Activated naive CD4-positive, alpha-beta T cell treated with anti-CD3 and anti-CD28 coated beads, Interleukin-2, amount 50 U/mL, for 72 hours (primary cell): ENCODE measurements at places on chromosomes 1 and 21.

DNA sequence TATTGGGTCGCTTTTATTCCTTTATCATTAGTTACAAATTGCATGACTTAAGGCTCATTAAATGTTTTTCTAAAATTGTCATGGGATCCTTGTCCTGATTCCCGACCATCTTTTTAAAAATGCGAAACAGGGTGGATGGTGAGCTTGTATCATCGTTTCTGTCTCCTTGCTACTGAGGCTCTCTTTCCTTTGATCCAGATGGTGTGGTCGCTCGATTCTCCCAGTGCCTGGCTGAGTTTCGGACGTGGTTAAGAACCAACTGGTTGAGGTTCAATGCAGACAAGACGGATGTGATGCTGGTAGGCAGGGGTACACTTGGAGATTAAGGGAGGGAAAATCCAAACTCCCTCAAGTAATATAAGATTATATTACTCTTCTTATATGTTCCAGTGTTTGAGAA lies 1.2 kb downstream of the MIER1 start:
- DNase-seq, result no peak

- no peak for DNase-seq
Observed at GRCh38 chr1:66938613-66939012, 13.8 kb downstream of the MIER1 start.

DNA sequence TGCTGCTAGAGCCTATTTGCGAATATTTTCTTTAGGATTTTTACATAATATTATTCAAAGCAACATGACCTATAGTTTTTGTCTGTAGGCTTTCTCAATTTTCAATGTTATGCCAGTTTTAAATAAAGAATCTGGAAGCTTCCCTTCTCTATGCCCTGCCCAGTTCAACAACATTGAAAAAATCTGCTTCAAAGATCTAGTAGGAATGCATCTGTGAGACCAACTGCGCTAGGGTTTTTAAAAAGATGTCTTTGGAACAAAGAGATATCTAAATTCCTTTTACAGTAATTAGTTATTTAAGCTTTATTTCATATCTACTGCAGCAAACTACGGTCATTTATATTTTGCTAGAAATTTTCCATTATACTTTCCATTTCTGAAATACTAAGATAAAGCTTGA lies 25.7 kb downstream of the HEATR1 start:
- no peak for DNase-seq

DNA sequence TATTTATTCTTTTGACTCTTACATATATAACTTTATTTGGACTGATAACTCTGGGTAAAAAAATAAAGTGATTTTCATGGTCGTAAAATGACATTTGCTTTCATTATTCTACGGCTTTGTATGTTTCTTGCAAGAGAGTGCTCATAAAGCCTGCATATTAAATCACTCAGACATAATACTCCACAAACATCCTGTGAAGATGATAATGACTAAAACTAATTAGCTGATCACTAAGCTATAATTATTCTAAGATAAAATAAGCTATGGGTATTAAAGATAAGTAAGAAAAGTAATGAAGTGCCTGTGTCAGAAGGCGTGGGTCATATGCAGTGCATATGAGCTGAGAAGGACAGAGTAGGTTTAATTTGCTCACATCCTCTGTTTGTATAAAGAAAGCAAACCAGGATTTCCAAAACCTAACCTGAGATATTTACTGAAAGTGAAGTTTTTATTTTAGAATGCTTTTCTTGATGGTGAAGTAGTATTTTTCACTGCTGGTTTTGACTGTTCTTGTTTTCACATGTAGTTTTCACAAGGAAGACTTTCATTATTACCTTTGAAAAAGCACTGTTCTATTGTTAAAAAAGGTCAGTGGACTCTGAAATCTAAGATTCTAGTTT lies 278.8 kb downstream of the AMY1C start:
- DNase-seq, result no peak

DNA sequence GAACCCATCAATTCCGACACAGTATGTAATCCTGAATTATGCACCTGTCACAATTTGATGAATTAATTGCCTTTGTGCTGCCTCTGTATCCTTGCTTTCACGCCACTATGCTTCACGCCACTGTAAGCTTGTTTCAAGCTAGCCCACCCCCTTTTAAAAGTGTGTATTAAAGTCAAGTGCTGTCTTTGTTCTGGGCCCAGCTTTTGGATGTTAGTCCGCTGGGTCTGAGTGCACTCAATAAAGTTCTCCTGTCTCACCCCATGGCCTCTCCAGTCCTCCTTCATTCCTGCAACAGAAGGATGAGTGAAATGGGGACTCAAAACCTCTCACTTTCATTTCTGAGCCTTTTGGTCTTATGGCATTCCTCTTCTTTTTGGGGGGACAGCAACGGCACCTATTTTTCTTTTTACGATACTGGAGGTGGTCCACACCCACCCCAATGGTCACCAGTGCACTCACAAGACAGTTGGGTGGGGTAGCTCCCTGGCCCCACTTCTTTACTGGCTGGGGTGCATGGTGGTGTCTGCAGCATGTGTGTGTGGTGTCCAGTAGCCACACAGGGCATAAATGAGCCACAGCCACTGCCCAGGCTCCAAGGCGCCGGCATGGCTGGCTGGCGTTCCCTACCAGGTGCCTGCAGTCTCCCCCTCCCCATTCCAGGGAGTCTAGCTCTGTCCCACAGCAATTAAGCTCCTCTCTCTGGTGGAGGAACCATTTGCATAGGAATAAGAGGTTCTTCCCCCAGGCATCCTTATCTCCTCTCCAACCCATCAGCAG lies 1.8 kb downstream of the THEM4 start:
- peak; percentile 50 for DNase-seq

DNA sequence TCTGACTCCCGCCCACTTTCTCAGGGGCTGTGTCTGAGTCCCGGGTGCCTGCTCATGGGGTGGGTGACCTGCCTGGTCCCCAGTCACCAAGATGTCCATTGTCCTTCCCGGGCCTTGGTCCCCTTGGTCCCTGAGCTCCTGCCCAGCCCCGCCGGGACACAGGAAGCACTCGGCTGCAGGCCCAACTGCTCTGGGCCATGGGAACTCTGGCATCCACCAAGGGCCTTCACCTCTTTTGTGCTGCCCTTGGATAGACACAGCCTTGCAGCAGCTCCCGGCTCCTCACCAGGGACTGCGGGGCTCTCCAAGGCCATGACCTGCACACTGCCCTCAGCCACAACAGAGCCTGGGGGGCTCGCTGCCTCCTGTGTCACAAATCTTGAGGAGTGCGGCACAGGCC lies 22.1 kb upstream of the MX1 start:
- no peak for DNase-seq

- peak; percentile 51 for DNase-seq
Observed at GRCh38 chr1:9600861-9601834, 12.4 kb downstream of the TMEM201 start.

DNA sequence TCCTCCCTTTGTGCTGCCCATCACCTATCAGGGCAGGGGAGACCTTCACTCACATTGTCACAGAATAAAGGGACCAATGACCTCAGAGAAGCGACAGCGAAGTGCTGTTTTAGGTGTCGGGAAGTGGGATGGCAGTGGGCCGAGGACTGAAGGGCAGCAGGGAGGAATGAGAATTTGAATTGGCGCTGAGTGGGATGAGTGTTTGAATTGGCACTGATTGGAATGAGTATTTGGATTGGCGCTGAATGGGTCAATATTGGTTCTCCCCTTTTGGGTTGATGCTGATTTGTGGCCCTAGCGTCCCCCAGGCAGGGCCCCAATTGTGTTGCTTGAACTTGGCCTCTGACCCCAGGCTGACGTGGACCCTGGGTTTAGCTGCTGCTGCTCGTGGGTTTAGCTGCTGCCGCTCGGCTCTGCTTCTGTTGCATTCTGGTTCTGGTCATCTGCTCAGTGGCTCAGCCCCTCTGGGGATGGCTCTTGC lies 12.4 kb upstream of the UMODL1 start:
- DNase-seq, result no peak

- DNase-seq, result no peak
Observed at GRCh38 chr1:17926906-17927305, 171.8 kb downstream of the ACTL8 start.

- DNase-seq, result no peak
Observed at GRCh38 chr1:109537450-109538178, 2.1 kb upstream of the GPR61 start.

GRCh38 chr1:185895208-185895900 lies 161.2 kb downstream of the HMCN1 start:
- DNase-seq, result no peak

DNA sequence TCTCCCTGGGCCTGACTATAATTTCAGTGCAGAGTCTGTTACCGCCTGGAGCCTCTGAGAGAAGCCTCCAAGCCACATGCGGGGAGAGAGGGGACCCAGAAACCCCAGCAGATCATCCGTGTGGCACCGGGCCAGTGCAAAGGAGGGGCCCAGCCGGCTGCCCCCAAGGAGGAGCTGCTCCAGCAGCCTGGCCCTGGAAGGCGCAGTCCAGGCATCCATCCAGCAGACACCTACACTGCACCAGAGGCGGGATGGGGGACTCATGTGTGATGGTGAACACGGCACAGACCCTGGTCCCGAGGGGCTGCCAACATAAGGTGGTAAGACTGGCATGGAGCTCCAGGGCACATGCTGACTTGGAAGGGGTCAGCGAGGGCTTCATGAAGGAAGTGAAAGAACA lies 39.6 kb upstream of the CLSTN1 start:
- no peak for DNase-seq

DNA sequence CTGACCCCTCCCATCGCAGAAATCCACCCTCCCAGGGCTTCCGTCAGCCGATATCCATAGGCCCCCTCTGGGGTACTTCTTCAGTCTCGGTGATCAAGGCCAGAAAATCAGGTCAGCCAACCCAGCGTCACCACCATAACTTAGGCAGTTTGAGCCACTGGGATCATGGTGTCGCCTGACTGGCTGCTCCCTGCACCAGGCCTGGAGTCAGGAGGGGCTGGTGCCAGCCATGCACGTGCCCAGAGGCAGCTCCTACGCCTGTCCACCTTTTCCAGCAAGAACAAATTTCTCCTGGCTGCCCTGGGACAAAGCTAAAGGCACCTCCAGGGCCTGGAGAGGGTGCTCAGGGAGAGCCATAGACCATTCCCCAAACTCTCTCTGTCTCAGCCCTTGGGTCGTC lies 4.8 kb upstream of the CTRC start:
- DNase-seq, result no peak

DNA sequence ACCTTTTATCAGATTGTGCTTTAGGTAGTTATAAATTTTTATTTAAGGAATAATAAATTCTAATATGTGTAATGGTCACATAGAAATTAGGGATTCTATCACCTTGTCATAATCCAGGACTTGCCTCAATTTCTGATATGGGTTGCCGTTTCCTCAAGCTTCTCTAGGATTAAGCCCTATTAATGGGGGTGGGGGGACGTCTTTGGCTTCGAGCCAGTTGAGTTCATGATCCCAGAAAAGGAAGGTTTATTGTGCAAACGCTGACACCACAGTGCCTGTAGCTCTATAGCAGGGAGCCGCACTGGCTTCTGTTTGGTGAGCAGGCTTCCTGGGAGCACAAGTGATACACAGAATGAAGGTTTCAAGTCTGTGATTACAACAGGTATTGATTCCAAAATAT lies 22.0 kb upstream of the VAMP3 start:
- no peak for DNase-seq

- DNase-seq, result no peak
Observed at GRCh38 chr1:45843474-45843905, 40.1 kb downstream of the MAST2 start.

DNA sequence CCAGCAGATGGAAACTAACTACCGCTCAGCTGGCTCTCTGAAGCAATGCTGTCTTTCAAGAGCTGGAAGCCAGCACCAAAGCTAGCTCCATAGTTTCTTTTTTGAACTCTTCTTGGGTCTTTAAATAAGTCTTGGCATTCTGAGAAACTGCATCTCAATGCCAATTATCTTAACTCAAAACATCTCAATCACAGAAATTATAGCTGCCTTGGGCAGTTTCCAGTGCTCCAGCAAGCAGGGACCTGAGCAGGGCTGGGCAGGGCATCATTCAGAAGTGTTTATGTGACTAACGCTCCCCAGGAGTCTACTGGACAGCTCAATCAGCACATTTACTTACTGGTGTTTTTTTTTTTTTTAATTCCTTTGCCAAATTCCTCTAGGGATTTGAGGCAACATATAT lies 18.3 kb upstream of the PADI4 start:
- DNase-seq, result no peak

- no peak for DNase-seq
Observed at GRCh38 chr1:178362747-178363146, 134.0 kb downstream of the CLEC20A start.

- no peak for DNase-seq
Observed at GRCh38 chr1:115764541-115764940, 4.0 kb downstream of the CASQ2 start.

DNA sequence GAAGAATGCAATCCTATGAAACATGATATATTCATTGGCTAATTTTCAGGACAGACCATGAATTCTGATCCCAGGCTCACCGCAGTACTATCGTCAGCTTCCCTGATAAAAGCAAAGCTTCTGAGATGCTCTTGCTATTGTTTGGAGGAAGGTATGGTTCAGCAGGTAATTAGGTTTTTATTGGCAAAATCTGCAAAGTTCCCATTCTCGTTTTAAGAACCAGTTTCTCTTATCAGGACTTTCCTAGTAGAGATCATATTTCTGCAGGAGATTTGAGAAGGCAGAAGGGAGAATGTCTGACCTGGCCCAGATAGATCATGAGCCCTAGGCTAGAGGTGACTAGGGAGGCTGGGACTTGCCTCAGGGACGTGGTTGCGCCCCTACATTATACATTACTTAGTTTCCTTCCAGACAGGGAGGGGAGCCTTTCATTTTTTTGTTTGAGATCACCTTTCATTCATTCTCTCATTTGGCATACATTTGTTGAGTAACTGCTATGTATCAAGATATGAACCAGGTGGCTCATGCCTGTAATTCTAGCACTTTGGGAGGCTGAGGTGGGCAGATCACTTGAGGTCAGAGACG lies 108.8 kb downstream of the NRIP1 start:
- no peak for DNase-seq

DNA sequence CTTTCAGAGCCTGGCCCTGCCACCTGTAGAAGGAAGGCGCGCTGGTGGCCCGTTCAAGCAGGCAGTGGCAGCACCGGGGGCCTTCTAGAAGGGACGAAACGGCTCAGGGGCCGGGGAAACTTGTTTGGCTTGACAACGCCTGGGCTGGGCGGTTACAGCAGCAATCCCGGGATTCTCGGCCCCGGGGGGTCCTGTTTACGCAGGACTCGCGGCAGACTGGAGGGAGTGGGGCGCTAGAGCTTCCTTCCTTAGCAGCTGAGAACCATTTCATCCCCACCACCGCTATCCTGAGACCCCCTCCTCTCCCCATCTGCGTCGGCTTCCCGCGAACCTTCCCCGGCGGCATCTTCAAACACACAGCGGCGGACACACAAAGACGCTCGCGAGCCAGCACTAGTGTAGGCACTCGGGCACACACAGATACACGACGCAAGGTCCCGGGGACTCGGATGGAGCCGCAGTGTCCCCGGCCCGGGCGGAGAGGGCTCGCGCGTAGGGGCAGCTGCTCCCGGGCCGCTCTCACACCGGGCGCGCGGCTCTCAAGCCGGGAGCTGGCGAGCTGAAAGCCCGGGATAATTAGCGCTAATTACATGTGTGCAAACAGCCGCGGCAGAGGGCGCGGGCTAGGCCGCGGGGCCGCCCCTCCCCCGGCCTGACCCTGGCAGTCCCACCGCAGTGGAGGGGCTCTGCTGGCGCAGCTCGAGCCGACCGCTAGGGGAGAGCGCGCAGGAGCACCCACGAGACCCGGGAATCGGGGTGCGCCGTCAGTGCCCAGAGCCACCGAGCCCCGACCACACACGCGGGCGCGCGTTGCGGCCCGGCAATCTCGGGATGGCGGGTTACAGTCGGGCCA lies 271.4 kb downstream of the FOXD2 start:
- no peak for DNase-seq

- no peak for DNase-seq
Observed at GRCh38 chr1:116457946-116458604, 85.0 kb downstream of the ATP1A1 start.
